SK-N-DZ (cell line): ENCODE measurements at places on chromosomes 11 and 22.

GRCh38 chr11:5928271-5928670, 13.8 kb upstream of the OR56A3 start:
- no peak for DNase-seq

DNA sequence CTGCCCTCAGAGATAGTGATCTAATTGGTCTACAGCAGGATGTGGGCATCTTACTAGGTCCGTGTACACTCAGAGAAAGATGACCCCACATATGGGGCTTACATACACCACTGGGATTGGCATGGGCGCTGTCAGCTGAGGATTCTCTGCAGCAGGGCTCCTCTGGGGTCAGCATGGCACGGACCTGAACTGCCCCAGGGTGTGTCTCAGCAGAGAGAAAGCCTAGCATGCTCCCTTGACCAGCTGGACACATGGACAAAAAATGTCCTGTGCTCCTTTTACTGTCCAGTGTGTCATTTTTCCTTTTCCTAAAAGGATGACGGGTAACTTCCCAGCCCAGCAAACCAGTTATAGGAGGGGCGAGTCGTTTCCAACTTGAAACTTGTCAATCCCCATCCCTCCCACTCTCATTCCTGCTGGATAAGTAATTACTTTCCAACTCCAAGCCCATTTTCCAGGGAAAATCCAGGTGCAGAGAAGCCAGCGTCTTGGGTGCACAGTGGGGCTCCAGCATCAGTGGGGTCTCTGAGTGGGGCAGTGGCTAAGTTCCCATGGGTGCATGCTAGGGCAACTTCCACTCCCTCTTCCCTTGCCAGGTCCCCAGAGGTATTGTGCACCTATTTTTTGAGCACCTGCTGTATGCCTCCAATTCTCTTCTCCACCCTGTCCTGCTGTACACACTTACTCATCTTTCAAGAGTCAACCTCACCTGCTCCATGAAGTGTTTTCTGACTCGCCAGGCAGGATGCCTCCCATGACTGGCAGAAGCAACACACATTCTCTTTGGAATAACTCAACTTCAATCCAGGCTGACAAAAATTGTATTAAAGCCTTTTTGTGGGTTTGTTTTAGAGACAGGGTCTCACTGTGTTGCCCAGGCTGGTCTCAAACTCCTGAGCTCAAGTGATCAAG, 5.0 kb downstream of the VSTM5 start:
- DNase-seq, result no peak

DNA sequence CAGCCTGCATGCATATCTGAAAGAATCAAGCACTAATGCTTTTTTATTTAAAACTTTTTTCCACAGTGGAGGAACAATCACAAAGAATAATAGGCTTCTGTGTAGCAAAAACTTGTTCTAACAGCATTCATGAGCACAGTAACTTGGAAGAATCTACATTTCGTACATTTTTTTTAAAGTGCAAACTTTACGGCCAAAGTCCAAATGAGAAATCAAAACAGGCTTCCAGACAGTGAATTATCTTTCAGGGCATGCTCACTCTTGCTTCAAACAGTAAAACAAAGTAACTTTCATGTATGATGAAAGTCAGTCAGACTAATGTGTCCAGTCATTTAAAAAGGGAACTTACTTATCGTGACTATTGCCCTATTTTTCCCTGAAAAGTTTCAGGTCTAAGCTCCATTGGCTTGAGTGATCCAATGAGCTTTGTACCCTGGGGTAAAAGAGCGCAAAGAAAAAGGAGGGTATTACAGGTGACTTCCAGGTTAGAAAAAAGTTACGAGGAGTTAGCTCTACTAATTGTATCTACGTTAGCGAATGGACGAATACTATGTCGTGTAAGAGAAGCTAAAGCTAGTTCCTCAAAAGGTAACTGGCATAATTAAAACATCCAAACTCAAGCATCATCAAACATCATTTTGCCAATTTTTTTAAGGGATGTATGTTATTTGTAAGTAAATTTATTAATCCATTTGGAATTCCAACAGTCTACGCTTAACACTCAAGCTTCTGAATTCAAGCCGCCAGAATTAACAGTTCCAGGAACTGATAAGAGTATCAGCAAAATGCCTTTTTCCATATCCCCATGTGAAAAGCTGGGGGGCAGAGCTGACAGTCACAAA, 1.7 kb downstream of the PICALM start:
- no peak for DNase-seq

GRCh38 chr11:74171997-74172396, 908 bp downstream of the PPME1 start:
- DNase-seq, result no peak

GRCh38 chr11:13055200-13055599, 46.1 kb downstream of the RASSF10 start:
- no peak for DNase-seq

GRCh38 chr11:134574425-134574824, 162.4 kb upstream of the B3GAT1 start:
- DNase-seq, result no peak

- DNase-seq, result peak; percentile 97
Observed at GRCh38 chr11:44711113-44711786, 15.5 kb upstream of the TSPAN18 start.

GRCh38 chr11:33633251-33634003, 67.2 kb downstream of the C11orf91 start:
- no peak for DNase-seq

- DNase-seq, result no peak
Observed at GRCh38 chr11:3838504-3838903, 2.3 kb downstream of the RHOG start.

GRCh38 chr11:123547180-123547579, 107.2 kb downstream of the SCN3B start:
- no peak for DNase-seq

DNA sequence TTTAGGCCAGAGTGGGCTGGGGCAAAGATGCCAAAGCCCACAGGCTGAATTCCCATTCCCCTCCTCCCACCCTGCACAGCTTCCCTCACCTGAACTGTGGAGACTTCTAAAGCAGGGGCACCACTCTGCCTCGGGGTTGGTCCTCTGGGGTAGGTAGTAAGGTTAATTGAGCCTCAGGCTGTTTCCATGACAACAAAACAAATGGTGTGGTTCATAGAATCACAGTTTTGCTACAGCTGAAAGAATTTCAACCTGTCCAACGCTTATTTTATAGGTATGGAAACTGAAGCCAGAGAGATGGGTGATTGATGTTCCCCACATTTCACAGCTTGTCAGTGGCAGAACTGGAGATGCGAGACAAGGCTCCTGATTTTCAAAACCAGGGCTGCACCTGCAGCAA, 109.5 kb downstream of the SNX19 start:
- DNase-seq, result no peak

GRCh38 chr11:3786781-3787428, 10.4 kb downstream of the NUP98 start:
- DNase-seq, result no peak

DNA sequence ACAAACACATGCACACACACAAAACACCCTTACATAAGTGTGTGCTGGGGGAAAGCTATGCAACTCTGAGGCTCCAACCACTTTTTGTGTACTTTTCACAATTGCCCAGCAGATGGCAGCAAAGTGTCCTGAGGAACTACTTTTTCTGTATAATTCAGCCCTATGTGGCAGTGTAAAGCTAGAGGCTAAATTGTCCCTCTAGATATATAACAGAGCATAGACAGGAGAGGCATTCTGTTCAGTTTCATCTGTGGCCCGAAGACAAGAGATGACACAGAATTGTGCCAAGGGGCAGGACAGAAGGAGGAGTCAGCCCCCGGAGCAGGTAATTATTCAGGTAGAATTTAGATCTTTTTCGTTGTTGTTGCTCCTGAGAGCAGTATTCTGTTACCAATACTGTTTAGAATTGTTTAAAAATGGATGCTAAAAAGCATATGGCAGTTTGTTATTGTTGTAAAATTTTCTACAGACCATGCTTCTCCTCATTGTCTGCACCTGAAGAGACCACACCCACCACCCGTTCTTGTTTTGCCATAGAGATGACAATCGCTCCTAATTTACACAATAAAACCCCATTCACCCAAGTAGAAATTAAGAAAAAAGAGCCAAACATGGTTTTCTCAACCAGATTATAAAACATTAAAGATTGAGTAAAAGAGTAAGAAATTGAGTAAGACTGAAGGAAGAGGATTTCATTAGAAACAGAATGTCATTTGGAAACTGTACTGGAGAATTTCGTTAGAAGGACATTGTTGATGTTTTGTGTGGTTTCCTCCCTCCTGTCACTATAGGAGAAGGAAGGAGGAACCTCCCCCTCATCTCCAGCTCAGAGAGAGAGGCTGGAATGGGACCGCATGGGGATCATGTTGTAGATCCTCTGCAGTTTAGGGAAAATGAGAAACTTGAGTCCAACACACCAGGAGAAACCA, 14.5 kb upstream of the MS4A7 start:
- peak; percentile 40 for DNase-seq

GRCh38 chr22:31605851-31606585, 56.0 kb downstream of the PISD start:
- DNase-seq, result no peak

- DNase-seq, result no peak
Observed at GRCh38 chr22:29499852-29500251, 19.8 kb downstream of the NEFH start.

- no peak for DNase-seq
Observed at GRCh38 chr11:120028897-120029258, 109.0 kb downstream of the TRIM29 start.

DNA sequence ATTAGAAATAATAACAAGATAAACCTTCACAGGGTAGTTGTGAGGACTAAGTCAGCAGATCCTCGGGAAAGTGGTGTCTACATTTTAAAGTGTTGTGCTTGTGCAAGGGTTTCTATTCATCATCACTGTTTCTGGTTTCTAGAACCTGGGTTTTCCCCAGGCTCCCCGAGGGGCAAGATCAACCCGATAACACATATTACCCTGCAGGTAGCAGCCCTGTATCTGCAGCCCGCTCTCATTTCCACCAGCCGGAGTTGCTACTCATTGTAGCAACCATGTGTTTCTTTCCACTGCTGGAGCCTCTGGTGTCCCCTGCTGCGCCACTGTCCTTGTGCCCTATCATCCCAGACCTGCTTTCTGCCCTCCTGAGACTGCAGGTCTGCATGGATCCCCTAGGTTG, 67.0 kb downstream of the MIAT start:
- DNase-seq, result no peak

GRCh38 chr22:32409977-32410376, 2.1 kb downstream of the RTCB start:
- DNase-seq, result no peak

DNA sequence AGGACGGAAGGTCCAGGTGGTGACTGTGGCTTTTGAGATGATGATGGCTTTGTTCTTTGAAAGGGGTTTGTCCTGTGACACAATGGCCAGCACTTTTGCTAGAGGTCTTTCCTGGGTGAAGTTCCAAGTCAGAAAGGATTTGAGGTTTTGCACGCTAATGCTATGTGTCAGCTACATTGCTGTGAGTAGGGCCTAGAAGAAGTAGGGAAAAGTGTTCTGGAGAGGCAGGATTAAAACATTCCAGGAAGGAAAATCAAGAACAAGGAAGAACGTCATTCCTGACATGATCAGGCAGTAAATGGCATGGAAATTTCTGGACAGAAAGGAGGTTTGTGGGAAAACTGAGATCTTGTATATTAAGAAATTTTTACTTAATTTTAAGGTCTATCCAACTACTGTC, 290.7 kb downstream of the NTM start:
- no peak for DNase-seq

DNA sequence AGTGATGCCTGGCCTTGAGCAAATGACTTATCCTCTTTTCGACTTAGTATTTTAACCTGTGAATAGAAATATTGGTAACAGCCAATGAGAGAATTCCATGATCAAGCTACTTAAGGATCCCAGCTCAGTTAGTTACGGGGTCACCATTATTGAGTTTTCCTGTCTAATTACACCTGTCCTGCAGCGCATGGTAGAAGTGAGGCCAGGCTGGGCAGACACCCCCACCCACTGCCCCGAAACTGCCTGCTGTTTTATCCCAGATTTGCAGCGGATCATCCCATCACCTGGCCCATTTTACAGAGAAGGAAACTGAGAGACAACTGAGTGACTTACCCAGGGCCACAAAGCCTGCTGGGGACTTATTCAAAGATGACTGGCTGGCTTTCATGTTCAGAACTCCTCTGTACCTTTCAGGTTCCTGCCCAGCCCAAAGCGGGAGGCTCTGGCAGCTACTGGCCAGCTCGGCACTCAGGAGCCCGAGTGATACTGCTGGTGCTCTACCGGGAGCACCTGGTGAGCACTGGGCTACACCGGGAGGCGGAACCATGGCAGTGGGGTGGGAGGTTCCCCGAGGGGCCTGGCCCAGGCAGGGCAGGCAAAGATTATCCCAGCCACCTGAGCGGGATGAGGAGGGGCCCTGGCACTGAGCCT, 1.4 kb downstream of the MUS81 start:
- DNase-seq, result no peak

DNA sequence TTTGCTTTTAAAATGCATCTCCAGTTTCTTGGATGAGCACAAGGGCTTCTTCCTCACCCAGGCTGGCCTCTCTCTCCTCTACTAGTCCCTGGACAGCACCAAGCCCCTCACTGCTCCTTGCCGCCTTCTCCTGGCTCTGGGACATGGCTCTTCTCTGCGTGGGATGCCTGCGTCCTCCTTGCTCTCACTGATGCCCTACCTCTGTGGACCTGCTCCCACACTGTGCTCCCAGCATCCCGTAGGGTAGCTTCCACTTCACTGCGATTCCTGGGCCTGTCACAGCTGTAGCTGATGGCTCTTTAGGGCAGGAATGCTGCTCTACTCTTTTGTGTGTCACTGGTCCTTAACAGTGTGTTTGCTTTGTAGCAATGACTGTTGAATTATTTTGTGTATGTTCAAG, 136.3 kb downstream of the SNX19 start:
- no peak for DNase-seq

DNA sequence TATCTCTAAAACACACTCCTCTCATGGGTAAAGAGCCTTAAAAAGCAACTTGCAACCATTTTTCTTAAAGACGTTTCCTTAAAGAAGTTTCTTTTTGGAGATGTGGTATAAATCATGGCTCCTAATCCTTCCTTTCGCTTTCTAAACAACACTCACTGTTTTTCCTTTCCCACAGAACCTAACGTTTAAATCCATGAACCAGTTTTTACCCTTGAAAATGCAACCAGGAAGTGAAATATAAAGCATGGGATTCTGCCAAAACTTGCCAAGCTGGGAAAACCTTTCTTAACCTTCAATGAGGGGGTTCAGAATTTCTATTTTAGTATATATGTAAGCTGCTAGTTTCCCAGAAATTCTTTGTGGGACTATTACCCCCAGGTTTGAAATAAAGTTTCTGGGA, 8.6 kb downstream of the PLEKHA7 start:
- no peak for DNase-seq

DNA sequence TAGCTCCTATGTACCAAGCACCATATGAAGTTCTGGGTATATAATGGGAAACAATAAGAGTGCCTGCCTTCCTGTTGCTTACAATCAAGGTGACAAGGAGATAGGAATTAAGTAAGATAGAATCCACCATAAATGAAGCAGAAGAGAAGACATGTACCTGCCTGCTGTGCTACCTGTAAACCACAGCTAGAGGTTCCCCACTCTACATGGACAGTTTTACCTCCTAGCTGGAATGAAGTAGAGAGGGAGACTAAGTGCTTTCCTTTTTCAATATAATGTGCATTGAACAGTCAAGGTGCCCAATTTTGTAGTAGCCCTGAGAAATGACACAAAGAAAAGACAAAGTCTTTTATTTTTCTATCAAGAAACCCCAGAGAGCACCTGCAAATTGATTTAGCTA, 984.6 kb downstream of the DLG2 start:
- no peak for DNase-seq

GRCh38 chr11:126345759-126346585, 9.5 kb upstream of the ST3GAL4 start:
- no peak for DNase-seq
